T-helper 9 cell (primary cell): ENCODE measurements at places on chromosomes 4 and X.

DNA sequence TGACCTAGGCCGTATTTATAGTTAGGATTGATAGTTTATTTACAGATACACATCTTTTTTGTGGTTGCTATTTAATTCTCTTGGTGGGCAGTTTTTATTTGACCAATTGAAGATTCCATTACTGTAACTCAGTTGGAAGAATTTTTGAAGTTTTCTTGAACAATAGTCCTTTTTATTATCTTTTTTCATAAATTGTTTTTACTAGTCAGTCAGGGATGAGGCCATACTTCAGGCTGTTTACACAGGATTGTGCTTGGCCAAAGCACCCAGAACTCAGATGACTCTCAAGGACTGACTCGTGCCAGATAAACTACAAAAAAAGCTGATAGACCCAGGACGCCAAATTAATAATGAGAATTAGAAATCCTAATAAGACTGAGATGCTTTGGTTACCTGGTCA lies 7.0 kb downstream of the HERC3 start:
- no peak for DNase-seq

- DNase-seq, result no peak
Observed at GRCh38 chrX:40068048-40068447, 29.7 kb downstream of the BCOR start.

GRCh38 chr4:173381610-173382009 lies 10.9 kb downstream of the SAP30 start:
- DNase-seq, result no peak

DNA sequence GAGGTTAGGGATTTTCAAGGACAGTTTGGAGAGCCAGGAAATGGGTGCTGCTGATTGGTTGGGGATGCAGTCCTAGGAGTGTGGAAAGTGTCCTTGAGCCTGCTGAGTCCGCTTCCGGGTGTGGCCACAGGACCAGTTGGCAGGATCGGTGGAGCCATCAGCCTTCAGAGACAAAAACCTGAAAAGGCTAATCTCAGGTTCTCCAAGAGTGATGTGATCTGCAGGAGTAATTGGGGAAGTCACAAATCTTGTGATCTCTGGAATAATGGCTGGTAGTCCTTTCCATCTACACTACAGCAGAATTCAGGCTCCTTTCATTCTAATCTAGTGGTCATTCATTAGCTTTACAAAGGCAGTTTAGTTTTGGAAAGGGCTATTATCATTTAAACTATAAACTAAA lies 55.9 kb upstream of the BMP2K start:
- DNase-seq, result no peak

DNA sequence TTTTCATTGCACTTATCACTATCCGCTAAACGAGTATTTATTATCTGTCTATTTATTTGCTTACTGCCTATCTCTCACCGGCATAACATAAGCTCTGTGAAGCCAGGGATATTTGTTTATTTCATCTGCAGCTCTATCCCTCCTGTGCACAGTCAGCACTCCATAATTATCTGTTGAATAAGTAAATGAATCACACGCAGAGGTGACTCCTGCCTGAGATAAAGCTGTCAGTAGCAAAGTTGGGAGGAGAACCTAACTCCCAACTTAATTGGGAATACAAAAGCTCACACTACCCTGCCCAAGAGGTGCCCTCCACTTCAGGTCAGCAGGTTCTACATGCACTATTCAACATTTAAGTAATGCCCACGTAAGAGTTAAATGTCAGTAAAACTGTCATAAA lies 85.7 kb downstream of the CORIN start:
- DNase-seq, result no peak

DNA sequence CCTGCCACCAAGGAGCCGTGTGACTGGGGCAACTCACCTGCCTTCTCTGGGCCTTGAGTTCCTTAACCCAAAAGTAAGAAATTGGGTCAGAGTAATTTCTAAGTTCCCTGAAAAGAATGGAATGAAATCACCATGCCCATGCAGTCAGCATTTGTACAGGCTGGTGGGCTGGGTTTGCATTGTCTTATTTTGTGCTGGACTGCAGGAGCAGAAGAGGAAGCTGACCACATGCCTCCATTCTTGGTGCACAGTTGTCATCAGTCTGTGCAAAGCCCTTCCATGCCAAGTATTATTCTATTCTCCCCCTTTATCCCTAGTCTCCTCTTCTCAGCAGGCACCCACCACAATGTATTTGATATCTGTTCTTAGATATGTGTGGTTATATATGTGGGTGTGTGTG lies 56.3 kb downstream of the FHDC1 start:
- DNase-seq, result no peak

GRCh38 chrX:148070504-148070877 lies 89.4 kb downstream of the FMR1NB start:
- DNase-seq, result no peak

- no peak for DNase-seq
Observed at GRCh38 chrX:14899607-14900006, 26.4 kb downstream of the MOSPD2 start.

GRCh38 chr4:67687636-67688035 lies 13.3 kb downstream of the UBA6 start:
- no peak for DNase-seq

GRCh38 chr4:184755278-184755677 lies 21.4 kb upstream of the CENPU start:
- no peak for DNase-seq

GRCh38 chr4:18938343-18939099 lies 917.0 kb upstream of the LCORL start:
- no peak for DNase-seq

DNA sequence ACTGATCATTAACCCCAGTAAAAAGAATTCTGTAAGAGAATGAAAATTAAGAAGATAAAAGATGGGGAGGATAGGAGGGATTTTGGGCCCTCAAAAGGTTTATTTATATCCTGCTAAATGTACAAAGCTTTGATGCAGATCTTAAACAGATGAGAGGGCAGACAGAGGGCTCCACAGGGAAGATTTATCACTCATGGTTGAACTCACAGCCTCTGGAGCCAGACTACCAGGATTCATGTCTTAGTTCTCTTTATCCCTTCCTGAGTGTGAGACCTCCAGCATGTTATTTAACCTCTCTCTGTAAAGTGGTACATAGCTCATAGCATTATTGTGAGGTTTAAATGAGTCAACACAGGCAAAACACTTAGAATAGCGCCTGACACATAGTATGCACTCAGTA lies 74.4 kb downstream of the SOWAHB start:
- DNase-seq, result no peak

GRCh38 chr4:107351196-107351595 lies 315.1 kb upstream of the DKK2 start:
- no peak for DNase-seq

GRCh38 chrX:123504047-123504446 lies 228.8 kb downstream of the THOC2 start:
- DNase-seq, result no peak

GRCh38 chr4:159366966-159367780 lies 264.3 kb downstream of the RAPGEF2 start:
- DNase-seq, result no peak

GRCh38 chrX:47796433-47796906 lies 40.2 kb upstream of the ZNF81 start:
- no peak for DNase-seq

- DNase-seq, result peak; percentile 19
Observed at GRCh38 chr4:7759216-7759615, 180.4 kb downstream of the AFAP1 start.

DNA sequence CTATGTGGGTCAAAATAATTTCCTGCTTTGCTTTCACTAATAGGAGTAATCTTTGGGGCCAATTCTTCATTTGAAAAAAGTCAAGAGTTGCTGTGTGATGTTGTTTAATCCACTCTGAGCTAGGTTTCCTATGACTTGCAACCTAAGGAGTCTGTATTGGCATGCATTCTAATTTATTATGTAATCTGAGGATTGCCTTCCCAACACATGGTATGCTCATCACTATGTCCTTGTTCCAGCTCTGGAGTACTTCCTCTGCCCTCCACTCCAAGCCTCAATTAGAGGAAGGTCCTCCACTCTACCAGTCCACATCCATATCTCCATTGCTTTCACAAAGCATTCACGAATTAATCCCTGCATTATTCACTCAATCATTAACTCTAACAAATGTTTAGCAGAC lies 56.1 kb downstream of the PPP3CA start:
- no peak for DNase-seq

- no peak for DNase-seq
Observed at GRCh38 chr4:174674305-174674840, 152.1 kb upstream of the HPGD start.

GRCh38 chrX:99172958-99173357 lies 1237.1 kb downstream of the PCDH19 start:
- DNase-seq, result no peak

- no peak for DNase-seq
Observed at GRCh38 chrX:70455366-70456202, 10.9 kb downstream of the DLG3 start.

- no peak for DNase-seq
Observed at GRCh38 chr4:87260477-87260876, 40.1 kb upstream of the KLHL8 start.

DNA sequence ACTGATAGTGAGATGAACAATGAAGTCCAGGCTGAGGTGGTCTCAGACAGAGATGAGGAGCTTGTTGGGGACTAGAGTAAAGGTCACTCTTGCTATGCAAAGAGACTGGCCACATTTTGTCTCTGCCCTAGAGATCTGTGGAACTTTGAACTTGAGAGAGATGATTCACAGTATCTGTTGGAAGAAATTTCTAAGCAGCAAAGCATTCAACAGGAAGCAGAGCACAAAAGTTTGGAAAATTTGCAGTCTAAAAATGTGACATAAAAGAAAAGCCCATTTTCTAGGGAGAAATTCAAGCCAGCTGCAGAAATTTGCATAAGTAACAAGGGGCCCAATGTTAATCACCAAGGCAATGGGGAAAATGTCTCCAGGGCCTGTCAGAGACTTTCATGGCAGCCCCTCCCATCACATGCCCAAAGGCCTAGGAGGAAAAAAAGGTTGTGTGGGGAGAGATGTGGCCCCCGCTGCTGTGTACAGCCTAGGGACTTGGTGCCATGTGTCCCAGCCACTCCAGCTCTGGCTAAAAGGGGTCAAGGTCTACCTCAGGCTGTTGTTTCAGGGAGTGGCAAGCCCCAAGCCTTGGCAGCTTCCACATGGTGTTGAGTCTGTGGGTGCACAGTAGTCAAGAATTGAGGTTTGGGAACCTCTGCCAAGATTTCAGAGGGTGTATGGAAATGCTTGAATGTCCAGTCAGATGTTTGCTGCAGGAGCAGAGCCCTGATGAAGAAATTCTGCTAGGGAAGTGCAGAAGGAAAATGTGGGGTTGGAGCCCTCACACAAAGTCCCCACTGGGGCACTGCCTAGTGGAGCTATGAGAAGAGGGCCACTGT lies 262.8 kb downstream of the DKK2 start:
- no peak for DNase-seq

- DNase-seq, result no peak
Observed at GRCh38 chrX:21989384-21989783, 42.7 kb upstream of the PHEX start.

DNA sequence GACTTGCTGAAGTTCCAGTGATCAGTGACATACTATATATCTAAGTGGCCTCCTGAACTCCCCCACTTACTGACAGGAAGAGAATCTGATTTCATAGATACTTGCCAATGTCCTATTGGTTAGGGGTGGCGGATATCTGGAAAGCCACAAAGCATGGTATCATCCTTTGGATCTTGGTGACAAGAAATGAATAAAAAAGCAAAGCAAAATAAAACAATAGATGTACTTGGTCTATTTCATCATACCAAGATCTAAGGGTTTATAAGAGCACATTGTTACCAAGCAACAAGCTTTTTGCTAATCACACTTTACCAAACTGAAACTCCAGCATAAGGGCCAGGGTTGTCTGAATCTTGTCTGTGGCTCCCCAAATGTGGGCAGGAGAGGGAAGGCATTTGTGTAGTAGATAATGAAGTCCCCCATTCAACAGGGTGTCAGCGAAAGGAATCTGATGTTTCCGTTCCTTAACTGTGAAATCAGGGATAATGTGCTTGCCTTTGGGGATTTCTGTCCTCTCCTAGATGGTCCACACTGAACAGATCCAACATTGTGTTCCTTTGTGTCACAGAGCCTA lies 125.0 kb upstream of the SMIM10 start:
- DNase-seq, result no peak

DNA sequence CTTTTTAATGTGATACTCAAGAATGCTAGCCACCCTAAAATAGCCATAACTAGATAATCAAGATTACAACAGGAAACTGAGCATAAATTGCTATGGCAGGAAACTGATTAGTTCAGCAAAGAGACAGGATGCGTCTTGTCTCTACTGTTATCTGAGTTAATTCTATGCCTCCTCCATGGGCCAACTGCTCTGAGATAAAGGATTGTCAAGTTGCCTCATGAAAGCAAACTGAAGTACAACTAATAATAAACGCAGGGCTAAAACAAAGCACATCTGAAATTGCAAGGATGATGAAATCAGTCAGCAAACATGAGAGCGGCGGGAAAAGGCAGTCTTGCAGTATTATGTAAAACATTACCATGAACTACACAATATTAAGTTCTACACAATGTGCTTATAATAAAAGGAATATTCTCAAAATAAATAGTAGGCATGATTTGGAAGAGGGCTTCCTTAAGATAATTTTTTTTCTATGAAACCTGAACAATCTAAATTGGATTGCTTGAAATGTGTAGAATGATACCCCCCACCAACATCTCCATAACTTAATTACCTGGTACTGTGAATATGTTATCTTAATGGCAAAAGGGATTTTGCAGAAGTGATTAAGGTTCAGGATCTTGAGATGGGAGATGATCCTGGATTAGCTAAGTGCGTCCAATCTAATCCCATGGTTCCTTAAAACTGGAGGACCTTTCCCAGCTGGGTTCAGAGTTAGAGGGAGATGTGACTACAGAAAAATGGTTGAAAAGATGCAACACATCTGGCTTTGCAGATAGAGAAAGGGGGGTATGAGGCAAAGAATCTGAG lies 65.9 kb downstream of the ANTXR2 start:
- DNase-seq, result no peak

DNA sequence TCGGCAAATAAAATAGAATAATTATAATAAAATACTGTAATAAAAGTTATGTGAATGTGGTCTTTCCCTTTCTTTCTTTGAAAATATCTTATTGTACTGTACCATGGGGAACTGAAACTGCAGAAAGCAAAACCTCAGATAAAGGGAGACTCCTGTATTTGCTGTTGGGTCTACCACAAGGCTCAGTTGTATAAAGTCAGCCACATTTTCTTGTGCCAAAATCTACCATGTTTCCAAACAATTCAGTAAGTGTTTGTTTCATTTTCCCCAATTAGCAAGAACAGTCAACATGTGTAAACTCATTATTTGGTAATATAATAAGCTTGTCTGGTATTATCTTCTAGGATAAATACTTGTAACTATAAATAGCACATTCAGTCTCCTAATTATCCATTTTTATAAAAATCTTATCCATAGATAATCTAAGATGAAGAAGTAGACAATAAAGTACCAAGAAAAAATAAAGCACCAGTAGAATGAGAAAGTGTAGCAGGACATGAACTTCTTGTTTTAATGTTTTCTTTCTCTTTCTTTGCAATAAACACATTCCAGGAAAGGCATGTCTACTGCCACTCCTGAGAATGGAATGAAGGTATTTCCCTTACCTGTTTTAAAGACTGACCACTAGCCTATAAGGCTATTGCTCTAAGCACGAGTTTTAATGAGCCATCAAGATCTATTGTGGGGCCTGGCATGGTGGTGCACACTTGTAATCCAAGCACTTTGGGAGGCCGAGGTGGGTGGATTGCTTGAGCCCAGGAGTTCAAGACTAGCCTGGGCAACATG lies 15.0 kb upstream of the OTUD4 start:
- no peak for DNase-seq
